Activated CD8-positive, alpha-beta memory T cell treated with anti-CD3 and anti-CD28 coated beads, Interleukin-2, amount 10 ng/mL, durations not matched to agents 7 days and 5 days (primary cell): ENCODE measurements at places on chromosomes 1 and 21. TPM values are rescaled to one million over a fixed set of nuclear protein-coding genes. Genes with fewer than 3 reads are reported as not detected.

GRCh38 chr1:52636721-52637695, 4.0 kb downstream of the SHISAL2A start:
- peak; percentile 88 for DNase-seq

DNA sequence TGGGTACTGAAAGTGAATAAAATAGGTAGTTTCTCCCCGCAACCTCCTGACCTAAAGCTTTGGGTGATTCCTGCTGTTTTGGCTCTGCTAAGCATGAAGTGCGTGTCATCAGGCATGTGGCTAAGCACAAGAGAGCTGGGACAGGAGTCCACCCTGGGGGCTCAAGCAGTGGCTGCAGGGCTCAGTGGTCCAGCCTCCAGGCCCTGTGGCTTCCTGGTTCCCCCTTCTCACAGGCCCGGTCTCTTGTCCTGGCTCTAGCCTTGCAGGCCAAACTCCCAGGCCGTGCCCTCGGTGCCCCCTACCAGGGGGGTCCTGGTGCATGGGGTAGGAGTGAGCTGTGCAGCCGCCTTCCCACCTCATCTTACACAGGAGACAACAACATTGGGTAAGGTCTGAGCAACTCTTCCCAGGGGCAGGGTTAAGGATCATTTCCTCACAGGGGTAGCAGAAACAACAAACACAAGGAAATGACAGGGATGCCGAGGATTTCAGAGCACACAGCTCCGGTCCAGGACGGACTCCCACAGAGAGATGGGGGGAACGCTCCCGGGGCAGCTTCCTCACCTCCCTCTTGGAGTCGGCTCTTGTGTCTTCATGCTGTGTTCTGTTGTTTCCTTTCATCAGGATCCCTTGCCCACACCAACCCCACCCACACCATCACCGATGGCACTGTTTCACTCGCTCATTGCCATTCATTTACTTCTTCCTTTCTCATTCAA, 19.8 kb upstream of the SLC2A1 start:
- no peak for DNase-seq

GRCh38 chr1:218361298-218362065, 16.3 kb downstream of the TGFB2 start:
- no peak for DNase-seq

GRCh38 chr1:100039591-100039990, 69.8 kb downstream of the SLC35A3 start:
- no peak for DNase-seq

- DNase-seq = no peak
Measured at GRCh38 chr1:246582301-246583055, 16.2 kb downstream of the CNST start.

DNA sequence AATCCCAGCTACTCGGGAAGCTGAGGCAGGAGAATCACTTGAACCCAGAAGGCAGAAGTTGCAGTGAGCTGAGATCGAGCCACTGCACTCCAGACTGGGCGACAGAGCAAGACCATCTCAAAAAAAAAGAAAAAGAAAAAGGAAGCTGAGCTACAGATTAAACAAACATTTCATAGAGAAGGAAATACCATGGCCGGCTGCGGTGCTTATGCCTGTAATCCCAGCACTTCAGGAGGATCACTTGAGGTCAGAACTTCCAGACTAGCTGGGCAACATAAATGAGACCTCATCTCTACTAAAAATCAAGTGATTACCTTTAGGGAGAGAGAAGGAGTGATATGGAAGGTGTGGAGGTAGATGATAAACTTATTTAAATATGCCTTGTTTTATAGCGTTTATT, 14.0 kb upstream of the CFAP126 start:
- DNase-seq = no peak

- no peak for DNase-seq
Measured at GRCh38 chr1:85199667-85200462, 951 bp downstream of the SYDE2 start.

- DNase-seq = no peak
Measured at GRCh38 chr1:116290085-116290705, 82.8 kb upstream of the ATP1A1 start.

DNA sequence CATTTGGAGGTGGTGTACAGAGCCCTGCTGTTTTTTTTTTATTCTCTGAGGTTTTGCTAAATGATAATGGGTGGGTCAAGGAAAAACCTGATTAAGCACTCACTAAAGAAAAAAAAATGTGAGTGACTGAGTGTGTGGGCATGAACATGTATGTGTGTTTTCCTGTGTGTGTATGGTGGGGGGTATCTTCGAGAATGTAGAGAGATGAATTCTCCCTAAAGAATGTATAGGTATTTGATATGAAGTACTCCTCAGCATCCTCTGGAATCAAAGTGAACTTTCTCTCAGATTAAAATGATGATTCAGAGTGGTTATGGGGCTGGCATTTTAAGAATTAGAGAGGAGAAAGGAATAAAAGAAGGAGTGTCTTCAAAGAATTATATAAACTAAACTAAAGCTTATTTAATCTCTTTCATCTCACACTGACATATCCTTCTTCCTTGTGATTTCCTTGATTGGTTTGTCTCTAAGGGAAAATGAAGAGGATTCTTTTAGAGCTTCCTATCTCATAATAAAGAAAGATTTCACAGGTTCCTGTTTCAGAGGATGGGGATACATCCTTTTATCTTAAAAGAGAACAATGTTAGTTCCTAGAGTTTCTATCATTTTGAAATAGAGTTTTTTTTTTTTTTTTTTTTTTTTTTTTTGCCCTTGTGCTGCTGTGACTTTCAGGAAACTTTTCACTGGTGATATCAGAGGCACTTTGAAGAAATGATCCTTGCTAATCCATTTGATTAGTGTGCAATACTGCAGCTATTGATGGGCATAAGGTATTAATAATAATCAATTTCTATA, 23.9 kb downstream of the S1PR1 start:
- DNase-seq = no peak

GRCh38 chr21:35168735-35169134, 119.6 kb upstream of the RUNX1 start:
- DNase-seq = no peak

DNA sequence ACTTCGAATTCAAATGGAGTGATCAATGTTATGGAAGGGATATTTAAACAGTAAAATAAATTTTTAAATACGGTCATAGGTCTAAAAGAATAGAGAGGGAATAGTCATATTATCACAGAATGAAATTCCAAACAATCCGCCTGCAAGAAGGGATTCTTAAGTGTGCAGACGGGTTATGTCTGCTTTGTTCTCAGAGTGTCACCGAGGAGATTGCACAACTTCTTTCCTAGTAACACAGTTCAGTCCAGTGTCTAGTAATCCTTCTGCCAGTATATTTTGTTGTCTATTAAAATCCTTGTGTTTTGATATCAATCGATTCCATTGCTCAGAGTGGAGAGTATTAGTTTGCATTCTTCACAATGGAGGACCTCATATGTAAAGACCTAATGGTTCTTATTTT, 48.4 kb downstream of the LRRC53 start:
- DNase-seq = no peak

DNA sequence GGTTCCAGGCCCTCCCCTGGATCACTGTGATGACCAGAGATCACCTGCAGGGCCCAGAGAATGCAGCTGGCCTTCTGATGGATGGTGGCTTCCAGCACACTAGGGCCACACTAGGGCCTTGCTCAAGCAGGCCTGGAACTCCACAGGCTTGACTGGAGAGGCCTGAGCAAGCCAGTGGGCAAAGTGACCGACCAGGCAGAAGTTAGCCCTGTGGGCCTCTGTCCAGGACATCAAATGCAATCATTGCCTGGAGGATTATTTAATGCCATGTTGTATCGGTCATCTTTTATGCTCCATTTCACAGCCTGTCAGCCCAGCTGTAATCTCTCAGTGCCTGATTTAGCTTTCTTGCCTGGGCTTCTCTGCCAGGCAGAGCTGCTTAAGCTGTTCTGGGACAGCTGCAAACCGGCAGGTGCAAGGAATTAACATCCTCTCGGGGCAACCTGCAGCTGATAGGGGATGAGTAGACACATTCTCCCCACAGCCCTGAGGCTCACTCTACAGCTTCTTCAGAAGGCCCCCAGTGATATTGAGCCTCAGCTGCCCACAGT, 17.7 kb downstream of the NENF start:
- DNase-seq = no peak

- peak; percentile 81 for DNase-seq
Measured at GRCh38 chr1:175146529-175147213, 45.9 kb downstream of the KIAA0040 start.

- no peak for DNase-seq
Measured at GRCh38 chr1:18341291-18342069, 139.2 kb upstream of the KLHDC7A start.

- no peak for DNase-seq
Measured at GRCh38 chr1:119364640-119365039, 3.9 kb upstream of the HAO2 start.

DNA sequence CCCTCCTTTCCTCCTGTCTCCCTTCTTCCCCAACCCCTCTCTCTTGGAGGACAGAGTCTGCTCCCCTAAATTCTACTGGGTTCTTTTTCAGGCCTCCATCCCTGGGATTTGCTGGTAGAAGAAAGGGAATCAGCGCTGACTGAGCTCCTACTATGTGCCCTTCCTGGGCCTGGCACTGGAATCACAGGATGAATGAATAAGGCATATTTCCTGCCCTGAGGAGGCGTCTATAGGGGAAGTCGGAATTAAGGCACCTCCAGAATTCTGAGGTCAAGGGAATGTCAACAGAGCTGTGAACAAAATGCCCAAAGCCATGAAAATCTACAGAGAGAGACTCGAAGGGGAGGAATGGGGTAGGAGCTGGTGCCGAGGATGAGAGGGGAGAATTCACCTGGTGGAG, 17.4 kb upstream of the BTG2 start:
- DNase-seq = no peak

DNA sequence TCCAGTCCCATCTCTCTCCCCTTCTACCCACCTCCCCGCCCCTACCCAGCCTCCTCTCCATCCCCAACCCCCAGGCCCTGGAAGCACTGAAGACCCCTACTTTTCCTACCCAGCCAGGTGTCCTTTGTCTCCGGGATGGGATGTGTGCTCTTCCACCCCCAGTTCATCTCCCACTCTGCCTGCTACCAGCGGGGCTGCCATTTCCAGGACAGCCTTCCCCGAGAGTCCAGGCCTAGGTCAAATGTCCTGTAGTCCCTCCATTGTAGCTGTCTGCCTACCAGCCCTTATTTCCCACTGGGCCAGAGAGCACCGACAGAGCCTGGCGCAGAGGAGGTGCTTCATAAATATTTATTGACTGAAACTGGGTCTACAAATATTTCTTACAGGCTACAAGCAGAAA, 72.0 kb upstream of the TLR5 start:
- DNase-seq = peak; percentile 19

- DNase-seq = no peak
Measured at GRCh38 chr1:22041505-22041904, 11.0 kb upstream of the CDC42 start.

- DNase-seq = no peak
Measured at GRCh38 chr21:43341378-43342161, 85.4 kb downstream of the SIK1 start.

DNA sequence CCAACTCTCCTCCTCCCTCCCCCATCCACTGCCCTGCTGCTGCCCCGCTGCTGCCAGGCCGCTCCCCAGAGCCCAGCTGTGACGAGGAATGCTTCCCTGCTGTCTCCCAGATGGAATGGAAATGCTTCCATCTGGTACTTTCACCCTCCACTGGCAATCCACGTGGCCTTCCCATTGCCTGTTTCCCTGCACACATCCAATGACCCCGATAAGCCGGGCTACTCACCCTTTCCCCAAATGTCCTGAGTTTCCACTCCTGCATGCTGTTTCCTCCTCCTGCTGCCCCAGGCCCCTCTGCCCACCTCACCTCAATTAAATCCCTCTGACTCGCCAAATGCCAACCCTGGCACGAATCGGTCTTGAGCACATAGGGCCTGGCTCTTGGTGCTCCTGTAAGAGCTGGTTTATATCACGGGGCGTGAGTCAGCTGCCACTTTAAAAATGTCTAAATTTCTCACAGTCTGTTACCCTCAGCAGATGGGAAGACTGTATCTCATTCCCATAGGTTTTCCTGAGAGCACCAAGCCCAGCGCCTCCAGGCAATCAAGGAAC, 36.4 kb downstream of the MRAP start:
- DNase-seq = no peak

DNA sequence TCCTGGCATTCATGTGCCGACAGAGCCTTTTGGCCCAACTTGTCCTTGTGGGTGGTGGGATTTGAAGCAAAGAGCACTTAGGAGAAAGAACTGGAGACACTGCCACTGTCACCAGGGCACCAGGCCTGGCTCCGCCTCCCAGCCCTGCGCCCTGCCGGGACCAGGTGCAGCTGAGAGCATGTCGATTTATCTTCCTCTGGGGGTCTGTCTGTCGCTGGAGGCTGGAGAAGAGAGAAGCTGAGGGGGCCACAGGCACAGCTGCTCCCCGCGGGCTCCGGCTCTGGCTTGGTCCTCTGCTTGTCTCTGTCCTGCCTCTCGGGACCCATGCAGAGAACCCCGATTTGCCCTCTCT, 28.2 kb downstream of the PCNT start:
- no peak for DNase-seq

- DNase-seq = no peak
Measured at GRCh38 chr1:109762821-109763645, 690 bp downstream of the EPS8L3 start.

DNA sequence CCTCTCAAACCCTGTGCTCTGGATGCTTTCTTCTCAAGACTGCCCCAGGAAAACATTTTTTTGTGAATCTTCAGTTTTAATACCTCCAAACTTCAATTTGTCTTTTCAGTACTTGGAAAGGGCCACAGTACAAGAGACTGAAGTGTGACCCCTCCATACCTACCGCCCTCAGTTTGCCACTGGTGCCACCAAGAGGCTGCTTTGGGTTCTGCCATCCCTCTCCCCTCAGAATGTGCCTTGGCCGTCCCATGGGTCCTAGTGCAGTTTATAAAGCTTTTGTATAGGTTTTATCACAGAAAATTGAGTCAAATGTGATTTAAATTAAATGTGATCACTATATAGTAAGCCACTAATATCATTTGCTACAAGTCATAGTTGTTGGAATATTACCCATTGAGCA, 60.8 kb upstream of the PGD start:
- DNase-seq = peak; percentile 65

GRCh38 chr1:78437941-78438340, 52.8 kb upstream of the PTGFR start:
- DNase-seq = no peak

GRCh38 chr1:204408074-204408507, 3.5 kb downstream of the PPP1R15B start:
- peak; percentile 45 for DNase-seq

GRCh38 chr1:170806961-170807360, 128.4 kb upstream of the MROH9 start:
- no peak for DNase-seq

- DNase-seq = no peak
Measured at GRCh38 chr21:37742115-37742514, 174.1 kb downstream of the KCNJ6 start.

- peak; percentile 93 for DNase-seq
Measured at GRCh38 chr1:26787706-26788514, at the start of gene PIGV. Gene PIGV, plus strand, starts transcription at chr1:26787950. Its CDS starts 2,866 bp downstream, at chr1:26790816.

- DNase-seq = peak; percentile 84
Measured at GRCh38 chr1:156129687-156130577, 15.4 kb downstream of the LMNA start.

GRCh38 chr21:18468790-18469189, 65.2 kb upstream of the TMPRSS15 start:
- DNase-seq = no peak

SLAMF6 gene
- total RNA-seq = 31.0 TPM

AADACL3 gene
- not detected for total RNA-seq

AKR7A3 gene
- 0.93 TPM for total RNA-seq

LCE6A gene
- total RNA-seq = not detected

RNU1-3 gene
- 3,744 TPM for total RNA-seq

OLFML2B gene
- not detected for total RNA-seq

PTGFRN gene
- total RNA-seq = 0.38 TPM

HMGCL gene
- 29.0 TPM for total RNA-seq

SAMSN1 gene
- 58.9 TPM for total RNA-seq

FCRL5 gene
- total RNA-seq = not detected

CTNNBIP1 gene
- 10.9 TPM for total RNA-seq

SH2D2A gene
- 205 TPM for total RNA-seq
